ENCODE measurements at places on chromosomes 12 and 14. TPM values are rescaled to one million over a fixed set of nuclear protein-coding genes. Genes with fewer than 3 reads are reported as not detected.
A peak's percentile ranks its signal among the peaks of the same experiment; 100 is the strongest.

The KRT75 gene
- total RNA-seq: not detected

The GLIPR1L1 gene
- not detected for total RNA-seq

The PPP1R1A gene
- total RNA-seq: 9.1 TPM

The FZD10 gene
- 14.2 TPM for total RNA-seq

The PCED1B gene
- total RNA-seq: 0.47 TPM

The GAS2L3 gene
- total RNA-seq: 36.2 TPM

The BAZ2A gene
- total RNA-seq: 116 TPM

The ING4 gene
- 37.9 TPM for total RNA-seq

The GUCY2C gene
- total RNA-seq: not detected

The USP15 gene
- 37.5 TPM for total RNA-seq

The CEP170B gene
- total RNA-seq: 14.0 TPM

The PTPN6 gene
- total RNA-seq: 1.1 TPM

The SERPINA3 gene
- total RNA-seq: not detected

DNA sequence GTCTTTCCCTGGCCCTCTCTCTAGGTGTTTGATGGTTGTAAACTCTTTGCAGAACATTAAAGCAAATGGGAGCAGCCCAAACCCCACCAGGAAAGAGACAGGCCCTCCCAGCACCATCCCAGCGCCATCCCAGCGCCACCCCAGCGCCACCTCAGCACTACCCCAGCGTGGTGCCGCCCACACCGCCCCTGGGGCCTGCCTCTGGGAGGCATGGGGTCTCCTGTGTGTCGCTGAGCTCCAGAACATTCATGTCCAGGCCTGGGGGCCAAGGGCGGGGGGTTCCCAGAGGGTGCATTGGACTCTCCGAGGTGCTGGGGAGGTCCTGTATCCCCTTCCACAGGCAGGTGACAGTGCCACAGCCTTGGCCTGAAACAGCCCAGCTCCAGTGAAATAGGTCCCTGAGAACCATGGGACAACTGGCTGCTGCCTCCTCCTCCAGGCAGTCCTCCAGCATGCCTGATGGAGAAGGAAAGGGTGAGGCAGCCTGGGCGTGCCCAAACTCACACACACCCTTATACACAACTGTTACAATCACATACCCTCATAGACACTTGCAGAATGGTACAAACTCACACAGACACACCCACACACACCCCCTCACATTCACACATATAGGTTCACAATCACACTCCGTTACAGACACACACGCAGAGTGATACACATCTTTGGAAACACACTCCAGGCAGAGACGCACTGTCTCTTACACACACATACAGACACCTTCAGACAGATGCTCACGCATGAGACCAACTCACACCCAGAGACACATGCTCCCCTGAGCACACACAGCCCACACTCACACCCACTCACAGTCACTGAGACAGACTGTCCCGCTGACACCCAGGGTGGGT is 44.4 kb upstream of the NCOR2 start:
- H3K27me3 ChIP-seq: peaks cover 2% of the 10 kb centered on the region
- no peaks in the 10 kb centered on the region for H3K36me3 ChIP-seq
- no peak overlapping the region for H3K4me3 ChIP-seq
- no peak overlapping the region for H3K27ac ChIP-seq
- H3K4me1 ChIP-seq: peaks cover 10% of the 10 kb centered on the region

- peaks cover 22% of the 10 kb centered on the region for H3K4me1 ChIP-seq
- no peaks in the 10 kb centered on the region for H3K27me3 ChIP-seq
- no peak for DNase-seq
- H3K4me3 ChIP-seq: no peak overlapping the region
- H3K36me3 ChIP-seq: no peaks in the 10 kb centered on the region
Observed at GRCh38 chr14:101726295-101726953, 35.1 kb upstream of the PPP2R5C start.

- no peaks in the 10 kb centered on the region for H3K27me3 ChIP-seq
- H3K27ac ChIP-seq: no peak overlapping the region
- no peaks in the 10 kb centered on the region for H3K4me1 ChIP-seq
- no peaks in the 10 kb centered on the region for H3K36me3 ChIP-seq
- no peak for DNase-seq
Observed at GRCh38 chr12:120658286-120659150, 18.1 kb downstream of the CABP1 start.

- peaks cover 4% of the 10 kb centered on the region for H3K36me3 ChIP-seq
- DNase-seq: peak; percentile 90
- peak overlapping the region; percentile 63 for H3K27ac ChIP-seq
- H3K4me1 ChIP-seq: peaks cover 31% of the 10 kb centered on the region
- H3K4me3 ChIP-seq: no peak overlapping the region
- no peaks in the 10 kb centered on the region for H3K27me3 ChIP-seq
Observed at GRCh38 chr14:100108042-100108825, 43.0 kb downstream of the EVL start.

DNA sequence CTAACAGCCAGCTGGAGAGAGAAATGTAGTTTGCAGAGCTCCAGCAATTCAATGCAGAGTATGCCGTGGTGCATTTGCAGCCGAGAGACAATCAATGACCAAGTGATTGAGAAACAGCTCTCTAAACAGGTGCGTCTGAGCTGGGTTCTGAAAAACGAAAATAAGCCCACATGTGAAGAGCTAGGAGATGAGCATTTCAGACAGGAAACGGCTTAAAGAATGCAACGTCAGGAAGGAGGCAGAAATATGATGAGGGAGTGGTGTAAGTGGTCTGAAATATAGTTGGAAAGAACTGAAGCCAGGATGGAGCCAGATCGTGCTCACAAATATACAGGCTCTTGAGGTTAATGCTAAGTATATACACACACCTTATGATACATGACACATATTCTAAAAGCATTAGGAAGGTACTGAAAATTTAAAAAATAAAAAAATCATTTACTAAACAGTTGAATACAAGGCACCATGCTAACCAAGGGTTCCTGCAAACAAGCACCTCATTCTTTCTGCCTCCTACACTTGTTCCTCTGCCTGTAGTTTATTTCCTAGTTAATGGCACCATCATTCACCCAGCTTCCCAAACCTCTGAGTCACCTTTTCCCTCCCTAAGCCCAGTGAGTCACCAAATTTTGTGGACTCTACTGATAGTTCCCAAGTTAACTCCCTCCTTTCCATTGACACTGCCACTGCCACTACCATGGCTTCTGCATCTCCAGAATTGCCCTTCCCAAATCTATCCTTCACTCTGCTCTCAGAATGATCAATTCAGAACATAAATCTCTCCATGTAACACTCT is 2.3 kb upstream of the GARIN2 start:
- DNase-seq: no peak
- H3K4me1 ChIP-seq: no peaks in the 10 kb centered on the region
- H3K36me3 ChIP-seq: peaks cover 3% of the 10 kb centered on the region

- H3K4me3 ChIP-seq: no peak overlapping the region
- H3K27me3 ChIP-seq: no peaks in the 10 kb centered on the region
- H3K36me3 ChIP-seq: peaks cover 3% of the 10 kb centered on the region
- H3K27ac ChIP-seq: peak overlapping the region; percentile 28
- H3K4me1 ChIP-seq: peaks cover 8% of the 10 kb centered on the region
- DNase-seq: no peak
Observed at GRCh38 chr12:100234591-100235304, 32.1 kb downstream of the DEPDC4 start.

GRCh38 chr12:46900734-46901463 is 75.1 kb upstream of the SLC38A4 start:
- no peak overlapping the region for H3K27ac ChIP-seq
- H3K36me3 ChIP-seq: no peaks in the 10 kb centered on the region
- H3K27me3 ChIP-seq: no peaks in the 10 kb centered on the region
- no peak overlapping the region for H3K4me3 ChIP-seq

DNA sequence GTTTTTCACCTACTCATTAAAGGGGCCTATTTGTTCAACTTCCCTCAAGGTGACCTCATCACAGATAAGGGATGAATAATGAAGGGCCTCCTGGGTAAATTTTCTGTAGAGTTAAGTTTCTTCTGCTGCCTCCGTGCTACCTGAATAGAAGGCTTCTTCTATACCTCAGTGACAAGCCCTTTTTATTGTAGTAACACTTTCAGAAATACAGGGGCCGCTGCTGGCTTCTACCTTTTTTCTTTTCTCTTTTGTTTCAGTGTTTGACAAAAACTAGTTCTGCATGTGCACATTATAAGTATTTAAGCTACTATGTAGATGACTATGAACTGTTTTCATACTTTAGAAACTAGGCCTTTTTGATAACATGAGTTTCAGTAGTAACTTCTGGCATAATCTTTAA is 207.0 kb downstream of the NAV3 start:
- H3K27me3 ChIP-seq: no peaks in the 10 kb centered on the region
- H3K4me1 ChIP-seq: peaks cover 8% of the 10 kb centered on the region
- no peak overlapping the region for H3K27ac ChIP-seq
- H3K36me3 ChIP-seq: no peaks in the 10 kb centered on the region
- no peak for DNase-seq
- H3K4me3 ChIP-seq: no peak overlapping the region

DNA sequence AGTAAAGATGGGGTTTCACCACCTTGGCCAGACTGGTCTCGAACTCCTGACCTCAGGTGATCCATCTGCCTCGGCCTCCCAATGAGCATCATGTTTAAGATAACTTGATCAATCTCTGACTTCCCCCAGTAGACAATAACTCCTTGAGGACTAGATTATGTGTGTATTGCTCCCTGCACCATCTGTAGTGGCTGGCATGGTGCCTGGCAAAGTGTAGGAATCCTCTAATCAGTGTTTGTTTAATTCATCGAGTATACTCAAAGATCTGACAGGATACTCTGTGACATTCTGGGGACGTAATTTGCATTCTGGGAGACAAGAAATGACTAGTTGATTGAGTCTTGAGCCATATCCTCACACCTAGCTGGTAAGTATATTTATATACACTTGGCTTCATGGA is 873.5 kb upstream of the TMEM132C start:
- no peak overlapping the region for H3K4me3 ChIP-seq
- no peaks in the 10 kb centered on the region for H3K4me1 ChIP-seq
- DNase-seq: no peak
- H3K36me3 ChIP-seq: no peaks in the 10 kb centered on the region
- peaks cover 32% of the 10 kb centered on the region for H3K27me3 ChIP-seq

DNA sequence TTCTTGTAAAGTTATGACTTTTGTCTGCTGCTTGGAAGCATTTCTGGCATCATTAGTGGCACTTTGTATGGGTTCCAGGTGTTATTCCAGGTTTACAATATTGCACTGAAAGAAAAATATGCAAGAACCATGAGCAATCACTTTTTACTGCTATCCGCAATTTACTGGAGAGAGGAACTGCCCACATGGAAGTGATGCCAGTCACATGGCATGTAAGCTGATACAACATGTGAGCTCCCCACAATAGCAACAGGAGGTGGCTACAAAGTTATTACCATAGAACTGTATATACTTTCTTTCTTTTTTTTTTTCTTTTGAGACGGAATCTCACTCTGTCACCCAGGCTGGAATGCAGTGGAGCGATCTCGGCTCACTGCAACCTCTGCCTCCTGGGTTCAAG is 1012.1 kb downstream of the BCL11B start:
- peaks cover 3% of the 10 kb centered on the region for H3K27me3 ChIP-seq
- H3K4me1 ChIP-seq: peaks cover 11% of the 10 kb centered on the region
- H3K27ac ChIP-seq: no peak overlapping the region
- DNase-seq: no peak

- H3K36me3 ChIP-seq: no peaks in the 10 kb centered on the region
- no peak overlapping the region for H3K27ac ChIP-seq
- DNase-seq: no peak
- no peak overlapping the region for H3K4me3 ChIP-seq
- H3K4me1 ChIP-seq: peaks cover 47% of the 10 kb centered on the region
Observed at GRCh38 chr12:32534698-32535097, 135.3 kb downstream of the FGD4 start.

DNA sequence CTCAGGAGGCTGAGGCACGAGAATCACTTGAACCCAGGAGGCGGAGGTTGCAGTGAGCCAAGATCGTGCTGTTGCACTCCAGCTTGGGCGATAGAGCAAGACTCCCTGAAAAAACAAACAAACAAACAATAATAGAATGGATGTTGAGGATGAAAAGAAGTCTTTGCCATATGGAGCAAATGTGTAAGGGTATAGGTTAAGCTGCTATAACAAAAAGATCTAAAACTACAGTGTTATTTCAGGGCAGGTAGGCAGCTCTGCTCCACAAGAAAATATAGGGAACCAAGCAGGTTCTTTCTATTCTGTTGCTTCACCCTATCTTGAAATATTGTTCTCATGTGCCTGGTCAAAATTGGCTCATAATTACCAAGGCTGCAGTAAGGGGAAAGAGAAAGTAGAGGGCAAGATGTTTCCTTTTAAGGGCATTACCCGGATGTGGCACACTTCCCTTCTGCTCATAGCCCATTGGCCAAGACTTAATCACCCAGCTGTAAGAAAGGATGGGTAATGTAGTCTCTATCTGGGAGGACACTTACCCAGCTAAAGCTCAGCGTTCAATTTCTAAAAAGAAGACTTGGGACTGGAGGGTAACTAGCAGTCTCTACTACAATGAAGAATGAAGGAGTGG is 23.5 kb downstream of the SDSL start:
- no peaks in the 10 kb centered on the region for H3K4me1 ChIP-seq
- H3K27ac ChIP-seq: no peak overlapping the region
- DNase-seq: no peak
- no peaks in the 10 kb centered on the region for H3K36me3 ChIP-seq

GRCh38 chr12:96994900-96995299 is 87.8 kb downstream of the NEDD1 start:
- H3K4me3 ChIP-seq: peak overlapping the region; percentile 44
- H3K4me1 ChIP-seq: peaks cover 58% of the 10 kb centered on the region
- H3K36me3 ChIP-seq: no peaks in the 10 kb centered on the region

DNA sequence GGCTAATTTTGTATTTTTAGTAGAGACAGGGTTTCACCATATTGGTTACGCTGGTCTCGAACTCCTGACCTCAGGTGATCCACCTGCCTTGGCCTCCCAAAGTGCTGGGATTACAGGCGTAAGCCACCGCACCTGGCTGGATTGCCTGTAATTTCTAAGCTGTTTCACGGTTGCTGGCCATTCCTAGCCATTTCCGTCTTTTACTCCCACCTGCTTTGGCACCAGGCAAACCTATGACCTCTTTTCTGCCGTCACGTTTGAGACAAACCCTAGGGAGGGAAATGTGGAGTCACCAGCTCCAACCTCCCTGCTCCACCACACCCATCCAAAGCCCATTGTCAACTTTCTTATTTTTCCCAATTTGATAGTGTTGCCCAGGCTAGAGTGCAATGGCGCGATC is 1.2 kb downstream of the GPR132 start:
- H3K4me3 ChIP-seq: no peak overlapping the region
- no peaks in the 10 kb centered on the region for H3K36me3 ChIP-seq
- DNase-seq: no peak
- H3K27me3 ChIP-seq: no peaks in the 10 kb centered on the region
- peaks cover 3% of the 10 kb centered on the region for H3K4me1 ChIP-seq
- H3K27ac ChIP-seq: peak overlapping the region; percentile 19

DNA sequence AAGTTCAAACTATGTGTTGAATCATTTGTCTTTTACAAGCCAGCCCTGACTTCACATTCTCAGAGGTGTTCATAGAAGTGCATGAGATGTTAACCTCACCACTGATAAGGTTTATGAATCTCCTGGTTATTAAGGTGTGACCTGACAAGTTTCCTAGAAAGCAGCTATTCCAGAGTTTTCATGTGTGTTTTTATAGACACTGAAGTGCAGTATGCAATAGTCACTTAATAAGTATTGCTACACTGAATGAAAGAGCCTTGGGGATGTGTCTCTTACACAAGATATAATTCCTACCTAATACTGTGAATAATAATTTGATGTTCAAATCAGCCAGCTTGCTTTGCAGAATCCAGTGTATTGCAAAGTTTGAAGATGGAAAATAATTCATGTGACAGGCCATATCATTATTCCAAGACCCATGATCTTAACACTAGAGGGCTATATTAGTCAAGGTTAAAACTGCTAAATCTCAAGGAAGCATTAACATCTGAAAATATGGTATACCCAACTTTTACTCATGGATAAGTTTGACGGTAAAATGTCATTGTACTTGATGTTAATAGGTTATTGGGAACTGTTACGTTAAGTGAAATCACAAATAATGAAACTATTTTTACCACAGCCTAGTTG is 13.0 kb downstream of the SLC25A3 start:
- no peaks in the 10 kb centered on the region for H3K4me1 ChIP-seq
- no peaks in the 10 kb centered on the region for H3K27me3 ChIP-seq
- peaks cover 15% of the 10 kb centered on the region for H3K36me3 ChIP-seq
- H3K27ac ChIP-seq: no peak overlapping the region
- no peak overlapping the region for H3K4me3 ChIP-seq

All from neural crest cell (in vitro differentiated cells).